Left colon (tissue), 2 donors: ENCODE measurements at places on chromosomes 16 and 17. TPM values are rescaled to one million over a fixed set of nuclear protein-coding genes. Genes with fewer than 3 reads are reported as not detected.

The LCAT gene
- 5.0 TPM for total RNA-seq

The KRTAP1-1 gene
- not detected for total RNA-seq

The C16orf95 gene
- total RNA-seq = 6.3 TPM

The CCDC78 gene
- total RNA-seq = 0.95 TPM

The PYY gene
- total RNA-seq = 61.2 TPM

The WFIKKN1 gene
- total RNA-seq = 3.6 TPM

The HES7 gene
- not detected for total RNA-seq

The NHLRC4 gene
- not detected for total RNA-seq

The FHOD1 gene
- 29.7 TPM for total RNA-seq

The MPG gene
- total RNA-seq = 31.5 TPM

The LIMD2 gene
- total RNA-seq = 8.5 TPM

The TEN1 gene
- 27.9 TPM for total RNA-seq

The SLC5A2 gene
- 0.79 TPM for total RNA-seq

The CARHSP1 gene
- 50.9 TPM for total RNA-seq

The C17orf100 gene
- 2.0 TPM for total RNA-seq

The CLDN6 gene
- not detected for total RNA-seq

The GGA3 gene
- total RNA-seq = 46.5 TPM

The CXCL16 gene
- 52.3 TPM for total RNA-seq

The PHKG2 gene
- 38.0 TPM for total RNA-seq

The TAT gene
- 2.1 TPM for total RNA-seq

The SLC52A1 gene
- total RNA-seq = 2.5 TPM

The DRC3 gene
- 1.3 TPM for total RNA-seq

The FOXC2 gene
- total RNA-seq = 0.34 TPM

The EFCAB13 gene
- total RNA-seq = 4.0 TPM

The TBC1D26 gene
- total RNA-seq = not detected

The INO80E gene
- 73.7 TPM for total RNA-seq

The ZG16 gene
- total RNA-seq = 1,315 TPM

The KRT23 gene
- not detected for total RNA-seq

The GGT6 gene
- total RNA-seq = 185 TPM

The OR4D1 gene
- not detected for total RNA-seq

The SDR42E2 gene
- not detected for total RNA-seq

The RAP1GAP2 gene
- 55.2 TPM for total RNA-seq

The ADAD2 gene
- not detected for total RNA-seq

The SOST gene
- not detected for total RNA-seq

The PDE6G gene
- 0.34 TPM for total RNA-seq

The ELMO3 gene
- 58.1 TPM for total RNA-seq

The SLC38A8 gene
- not detected for total RNA-seq

The WIPF2 gene
- 53.6 TPM for total RNA-seq

The SETD1A gene
- total RNA-seq = 15.0 TPM

The SLC6A2 gene
- 0.31 TPM for total RNA-seq
